ENCODE measurements at places on chromosomes 12 and 14. TPM values are rescaled to one million over a fixed set of nuclear protein-coding genes. Genes with fewer than 3 reads are reported as not detected.

Gene RAD9B
- 0.54 TPM for total RNA-seq

Gene COCH
- 2.2 TPM for total RNA-seq

Gene CLEC2A
- not detected for total RNA-seq

Gene ACADS
- 33.1 TPM for total RNA-seq

Gene RFX4
- total RNA-seq = not detected

Gene SYCP3
- 0.27 TPM for total RNA-seq

Gene L3HYPDH
- total RNA-seq = 55.5 TPM

Gene KLHL33
- 0.27 TPM for total RNA-seq

GRCh38 chr12:127485528-127485927, 781.4 kb upstream of the TMEM132C start:
- DNase-seq = peak; percentile 11

DNA sequence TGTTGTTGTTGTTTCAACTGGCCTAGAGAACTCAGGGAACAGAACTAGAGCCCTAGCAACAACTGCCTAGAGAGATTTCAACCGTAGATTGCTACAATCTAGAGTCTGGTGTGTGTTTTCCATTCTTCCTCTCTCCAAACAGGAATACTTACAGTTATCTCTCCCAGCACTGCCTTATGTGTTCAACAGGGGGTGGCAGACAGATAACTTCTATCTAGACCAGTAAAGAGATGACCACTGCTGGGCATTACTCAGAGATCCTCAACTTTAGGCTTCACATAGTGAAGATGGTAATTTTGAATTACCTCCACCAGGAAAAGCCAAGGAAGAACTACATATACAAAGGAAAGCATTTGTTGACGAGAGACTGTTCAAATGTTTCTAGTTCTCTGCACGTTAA, 4.8 kb downstream of the TXNDC16 start:
- no peak for DNase-seq

GRCh38 chr14:25231004-25231403, 181.1 kb upstream of the STXBP6 start:
- DNase-seq = no peak

GRCh38 chr12:69225251-69225910, 14.0 kb upstream of the CPSF6 start:
- no peak for DNase-seq

DNA sequence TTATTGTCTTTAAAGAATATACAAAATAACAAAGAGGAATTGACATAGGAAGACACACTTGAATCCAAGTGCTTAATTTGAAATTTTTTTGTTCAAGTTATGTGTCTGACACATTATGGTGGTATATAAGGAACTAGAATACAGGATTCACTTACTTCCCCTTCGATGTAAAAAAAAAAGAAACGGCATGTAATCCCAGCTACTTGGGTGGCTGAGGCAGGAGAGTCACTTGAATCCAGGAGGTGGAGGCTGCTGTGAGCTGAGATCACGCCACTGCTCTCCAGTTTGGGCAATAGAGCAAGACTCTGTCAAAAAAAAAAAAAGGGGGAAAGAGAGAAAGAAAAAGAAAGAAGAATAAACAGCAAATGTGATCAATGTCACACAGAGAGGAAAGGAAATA, 8.9 kb downstream of the CLEC12A start:
- no peak for DNase-seq

DNA sequence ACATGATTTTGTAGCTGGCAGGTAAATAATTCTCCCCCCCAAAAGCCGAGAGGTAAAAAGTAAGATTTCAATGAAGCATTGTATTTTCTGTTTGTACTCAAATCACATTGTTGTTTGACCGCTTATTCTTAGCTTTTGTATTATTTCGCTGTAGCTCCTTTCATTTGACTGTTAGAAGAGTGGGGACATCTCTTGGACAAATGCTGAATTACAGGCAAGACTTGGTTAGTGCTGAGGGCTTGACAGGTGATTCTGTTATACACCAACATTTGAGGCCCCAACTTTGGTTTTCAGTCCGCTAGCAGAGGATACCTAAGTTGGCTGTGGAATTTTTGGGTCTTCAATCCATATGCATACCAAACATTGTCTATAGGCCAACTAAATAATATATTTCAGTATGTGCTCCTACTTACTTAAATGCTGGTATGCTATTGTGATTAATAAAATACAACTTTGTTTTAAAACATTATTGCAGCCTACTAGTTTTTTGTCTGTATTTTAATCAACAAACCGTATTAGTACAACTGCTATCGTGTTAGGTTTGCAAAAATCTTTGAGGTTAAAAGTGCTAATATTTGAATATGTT, 102.2 kb downstream of the ERC1 start:
- DNase-seq = peak; percentile 87
